ENCODE measurements at places on chromosomes 5 and 9.

GRCh38 chr9:5518171-5518936, 8.0 kb downstream of the PDCD1LG2 start:
- DNase-seq: no peak

- DNase-seq: no peak
Observed at GRCh38 chr5:176144508-176144907, 93.7 kb upstream of the SIMC1 start.

DNA sequence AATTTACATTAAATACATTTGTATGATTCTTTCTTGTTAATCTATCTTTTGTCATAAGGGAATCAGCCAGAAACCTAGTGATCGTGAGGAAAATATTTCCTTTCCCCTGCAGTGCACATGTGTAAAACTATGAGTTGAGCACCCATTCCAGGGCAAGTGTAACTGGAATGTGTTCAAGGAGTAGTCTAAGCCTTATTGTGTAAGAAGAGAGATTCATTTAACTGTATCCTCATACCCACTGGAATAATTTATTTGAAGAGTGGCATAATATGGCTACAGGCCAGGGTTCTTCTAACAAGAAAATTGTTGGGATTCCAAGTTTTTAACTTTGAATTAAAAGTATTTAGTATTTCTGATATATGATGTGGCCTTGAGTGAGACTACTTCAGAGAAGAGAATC, 1692.7 kb downstream of the EFNA5 start:
- no peak for DNase-seq

GRCh38 chr9:127857278-127857677, 2.8 kb upstream of the ENG start:
- no peak for DNase-seq

- no peak for DNase-seq
Observed at GRCh38 chr5:16854351-16854750, 81.7 kb downstream of the MYO10 start.

- no peak for DNase-seq
Observed at GRCh38 chr5:40270274-40270845, 409.4 kb upstream of the PTGER4 start.

DNA sequence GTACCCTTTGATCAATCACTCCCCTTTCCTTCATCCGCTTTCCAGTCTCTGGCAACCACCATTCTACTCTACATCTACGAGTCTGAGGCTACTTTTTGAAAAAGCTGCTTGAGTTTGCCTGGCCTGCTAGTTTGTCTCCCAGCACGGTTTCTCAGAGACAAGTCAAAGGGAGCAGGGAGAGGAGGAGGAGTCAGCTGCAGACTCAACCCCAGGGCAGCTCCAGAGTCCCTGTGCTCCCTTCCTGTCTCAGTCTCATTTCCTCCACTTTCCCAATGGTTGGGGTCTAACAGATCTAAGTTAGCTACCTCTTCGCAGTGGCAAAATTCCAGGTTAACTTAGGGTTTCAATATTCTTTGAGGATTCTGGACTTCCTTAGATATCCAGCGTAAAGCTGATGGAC, 80.0 kb upstream of the PCA3 start:
- DNase-seq: no peak

GRCh38 chr9:21837501-21837900, 35.1 kb downstream of the MTAP start:
- DNase-seq: no peak

- no peak for DNase-seq
Observed at GRCh38 chr9:77957652-77958051, 74.0 kb downstream of the GNAQ start.

- no peak for DNase-seq
Observed at GRCh38 chr5:178399701-178400095, 167.1 kb upstream of the PHYKPL start.

GRCh38 chr5:139600336-139600949, 39.3 kb downstream of the UBE2D2 start:
- DNase-seq: no peak

DNA sequence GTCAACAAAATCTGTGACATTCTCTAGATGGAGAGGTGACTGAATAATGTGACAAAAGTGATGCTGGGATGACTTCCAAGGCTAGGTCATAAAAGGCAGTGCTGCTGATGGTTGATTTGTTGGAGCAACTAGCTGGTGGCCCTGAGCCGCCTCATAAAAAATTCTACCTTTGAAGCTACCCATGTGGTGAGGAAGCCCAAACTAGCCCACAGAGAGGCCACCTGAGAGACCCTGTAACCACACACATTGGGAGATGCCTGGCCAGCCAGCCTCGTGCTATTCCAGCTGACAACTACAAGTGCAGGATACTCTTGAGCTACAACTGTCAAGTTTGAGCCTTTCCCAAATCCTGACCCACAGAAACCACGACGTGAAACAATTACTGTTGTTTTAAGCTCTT, 22.7 kb downstream of the CLTA start:
- DNase-seq: no peak

DNA sequence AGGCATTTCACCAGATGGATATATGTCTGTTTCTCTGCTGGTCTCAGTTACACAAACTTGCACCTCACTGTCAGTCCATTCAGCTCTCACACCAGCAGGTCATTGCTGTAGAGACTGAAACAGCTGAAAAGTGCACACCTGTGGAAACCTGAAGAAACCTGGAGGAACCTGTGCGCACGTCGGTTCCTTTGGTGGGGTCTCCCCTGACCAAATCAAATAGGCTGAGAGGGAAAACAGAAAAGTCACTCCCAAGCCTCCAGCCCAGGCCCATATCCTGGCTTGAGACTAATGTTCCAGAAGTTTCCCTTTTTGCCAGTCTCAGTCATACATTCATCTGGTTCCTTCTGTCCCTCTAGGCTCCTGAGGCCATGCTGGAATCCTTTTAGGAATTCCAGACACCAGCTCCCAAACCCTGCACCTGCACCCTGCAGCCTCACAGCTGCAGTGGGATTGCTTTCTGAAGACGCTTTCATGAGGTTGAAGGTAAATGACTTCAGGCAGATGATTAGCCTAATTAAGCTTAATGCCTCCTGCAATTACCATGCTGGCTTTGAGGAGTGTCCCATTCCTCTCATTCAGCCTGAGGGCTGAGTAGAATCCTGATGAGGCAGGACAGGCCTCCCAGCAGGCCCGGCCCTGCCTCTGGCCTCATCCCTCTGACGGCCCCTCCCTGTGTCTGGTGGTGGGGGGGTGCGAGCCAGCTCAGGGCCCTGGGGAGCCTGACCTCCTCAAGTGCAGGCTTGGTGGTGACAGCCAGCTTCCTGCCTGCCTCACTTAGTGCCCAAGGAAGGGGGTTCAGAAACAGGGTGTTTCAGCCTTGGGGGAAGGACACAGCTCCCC, 24.3 kb upstream of the CXCL14 start:
- no peak for DNase-seq

GRCh38 chr5:151233616-151234085, 9.8 kb upstream of the CCDC69 start:
- DNase-seq: no peak

DNA sequence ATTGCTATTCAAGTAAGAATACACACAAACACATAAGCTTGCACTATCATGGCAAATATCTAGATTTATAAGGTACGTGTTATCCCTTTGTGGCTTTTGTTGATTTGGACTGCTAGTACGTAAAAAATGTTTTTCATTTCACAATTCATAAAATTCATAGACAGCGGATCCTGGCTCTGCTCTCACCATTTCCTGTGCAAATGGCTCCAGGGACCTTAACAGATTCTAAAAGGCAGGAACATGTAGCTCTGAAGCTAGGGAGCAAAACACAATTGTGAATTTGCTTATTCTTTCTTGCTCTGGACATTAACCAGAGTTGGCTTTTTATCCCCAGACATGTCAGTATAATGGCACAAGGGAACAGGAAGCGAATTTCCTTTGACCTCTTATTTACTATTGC, 1019.9 kb upstream of the WWC1 start:
- no peak for DNase-seq

- no peak for DNase-seq
Observed at GRCh38 chr9:98374385-98375051, 119.1 kb upstream of the TBC1D2 start.

DNA sequence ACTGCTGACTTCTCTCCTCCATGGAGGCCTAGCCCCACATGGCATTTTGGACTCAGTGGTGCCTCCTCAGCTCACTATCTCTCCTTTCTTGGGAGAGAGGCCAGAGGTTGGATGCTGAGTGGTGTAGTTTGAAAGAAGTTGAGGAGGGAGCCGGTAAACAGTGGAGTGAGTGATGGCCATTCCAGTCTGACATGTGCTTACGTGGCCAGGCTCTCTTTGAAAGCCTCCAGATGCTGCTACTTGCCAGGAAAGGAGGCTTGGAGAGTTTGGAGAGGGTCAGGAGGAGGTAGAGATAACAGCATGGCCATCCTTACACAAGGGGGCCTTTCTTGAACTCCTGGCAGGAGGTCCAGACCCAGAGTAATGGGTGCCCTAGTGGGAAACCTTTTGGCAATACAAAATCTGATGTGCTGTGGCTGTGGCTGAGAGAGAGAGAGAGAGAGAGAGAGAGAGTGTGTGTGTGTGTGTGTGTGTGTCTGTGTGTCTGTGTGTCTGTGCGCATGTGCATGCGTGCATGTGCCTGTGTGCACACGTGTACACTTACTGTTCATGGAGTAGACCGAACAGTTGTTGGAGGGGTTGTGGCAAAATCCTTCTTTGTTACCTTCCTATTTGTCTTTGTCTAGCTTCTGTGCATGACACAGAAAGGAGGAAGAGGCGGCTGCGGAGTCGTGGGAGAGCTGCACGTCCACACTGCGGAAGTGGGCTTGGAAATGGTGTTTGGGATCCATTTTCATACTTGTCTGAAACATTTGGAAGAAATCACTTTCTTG, 37.8 kb downstream of the RALGPS1 start:
- DNase-seq: no peak

DNA sequence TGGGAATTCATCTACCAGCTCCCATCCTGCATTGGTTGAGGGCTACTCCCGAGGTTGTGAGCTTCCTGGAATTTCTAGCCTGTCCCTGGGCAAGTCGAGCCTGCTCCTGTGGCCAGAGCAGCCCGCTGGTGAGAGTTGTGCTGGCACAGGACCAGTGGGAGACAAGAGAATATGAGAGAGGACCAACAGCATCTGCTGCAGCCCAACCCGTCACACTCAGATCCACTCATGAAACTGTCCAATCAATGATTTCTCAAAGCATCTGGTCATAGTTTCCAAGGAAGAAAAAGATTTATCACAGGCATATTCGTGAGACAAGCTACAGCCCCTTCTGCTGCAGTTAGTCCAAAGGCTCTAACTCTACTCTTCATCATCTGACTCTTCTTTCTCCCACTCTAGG, 64.4 kb upstream of the RAI14 start:
- DNase-seq: no peak

DNA sequence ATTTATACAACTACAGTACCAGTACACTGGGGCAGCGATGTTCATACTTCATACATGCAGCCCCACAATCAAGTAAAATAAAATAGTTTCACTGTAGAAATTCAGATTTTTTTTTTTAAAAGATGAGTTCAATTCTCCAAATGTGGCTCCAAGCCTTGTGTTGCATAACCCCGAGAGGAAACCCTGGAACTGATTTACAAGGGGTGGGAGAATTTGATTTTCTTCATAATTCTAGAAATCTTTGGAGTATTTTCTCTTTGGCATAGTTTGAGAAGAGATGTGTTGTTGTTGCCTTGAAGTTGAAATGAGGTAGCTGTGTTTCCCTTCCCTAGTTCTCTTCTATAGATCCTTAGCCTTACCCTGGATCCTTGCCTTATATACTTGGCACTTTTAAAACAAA, 3.1 kb downstream of the RHOBTB3 start:
- DNase-seq: no peak

- no peak for DNase-seq
Observed at GRCh38 chr9:32978051-32978450, 23.4 kb downstream of the APTX start.

DNA sequence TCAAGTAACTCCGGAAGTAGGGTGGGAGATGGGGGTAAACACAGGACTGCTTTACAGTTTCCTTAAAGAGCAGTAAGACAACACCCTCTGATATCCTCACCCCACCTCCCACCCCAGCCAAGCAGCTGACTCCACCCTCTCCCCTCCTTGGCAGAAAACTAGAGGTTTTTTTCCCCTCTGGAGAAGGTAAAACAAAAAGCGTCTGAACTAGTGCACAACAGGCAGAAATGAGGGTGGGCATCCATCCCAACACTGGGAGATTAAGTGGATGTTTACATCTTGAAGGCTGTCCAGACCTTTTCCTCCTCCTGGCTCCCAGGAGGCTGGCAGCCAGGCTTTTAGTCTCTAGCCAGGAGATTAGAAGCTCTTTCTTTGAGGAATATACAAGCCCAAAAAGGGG, 13.9 kb upstream of the CTNNAL1 start:
- DNase-seq: no peak

DNA sequence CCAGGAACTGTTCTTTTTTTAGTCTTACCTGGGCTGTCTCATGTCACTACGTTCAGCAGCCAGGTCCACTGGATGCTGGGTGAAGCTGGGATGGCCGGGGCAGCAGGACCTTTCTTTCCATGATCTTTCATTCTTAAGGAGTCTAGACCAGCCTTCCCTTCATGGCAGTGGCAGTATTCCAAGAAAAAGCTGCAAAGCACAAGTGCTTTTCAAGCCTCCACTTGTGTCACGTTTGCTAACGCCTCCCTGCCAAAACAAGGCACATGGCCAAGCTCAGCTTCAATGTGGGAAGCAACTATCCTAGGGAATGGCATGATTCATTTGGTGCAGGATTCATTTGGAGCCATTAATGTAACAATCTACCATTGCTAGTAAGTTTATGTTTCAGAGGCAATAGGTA, 94.8 kb downstream of the RCL1 start:
- DNase-seq: no peak

DNA sequence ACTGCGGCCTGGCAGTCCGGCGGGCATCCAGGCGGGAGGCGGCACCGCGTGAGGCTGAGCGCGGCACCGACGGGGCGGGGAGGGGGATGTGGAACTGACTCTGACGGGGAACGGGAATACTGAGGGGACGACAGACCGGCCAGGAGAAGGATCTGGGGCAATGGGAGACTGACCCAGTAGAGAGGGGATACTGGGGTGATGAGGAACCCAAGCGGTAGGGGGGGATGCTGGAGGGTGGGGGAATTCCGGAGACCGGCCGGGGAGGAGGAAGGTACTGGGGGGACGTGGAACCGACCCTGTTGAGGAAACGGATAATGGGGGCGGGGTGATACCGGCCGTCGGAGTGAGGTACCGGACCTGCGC, 423 bp downstream of the IPPK start:
- DNase-seq: peak; percentile 8

DNA sequence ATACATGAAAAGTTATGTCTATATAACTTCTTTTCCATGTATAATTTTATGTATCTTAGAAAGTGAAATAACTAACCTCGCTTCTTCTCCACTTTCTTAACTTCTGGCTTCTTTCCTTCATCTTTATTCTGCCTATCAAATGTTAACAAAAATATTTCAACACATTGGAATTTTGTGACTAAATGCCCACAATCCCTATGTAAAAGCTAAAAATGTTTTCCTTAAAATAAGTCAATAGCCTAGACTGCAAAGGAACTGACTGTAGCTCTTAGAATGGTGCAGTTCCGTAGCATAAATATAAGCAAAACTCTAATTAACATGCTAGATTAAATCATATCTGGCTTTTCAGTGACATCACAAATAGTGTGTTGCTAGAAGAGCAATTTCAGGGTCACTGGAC, 40.9 kb downstream of the PSIP1 start:
- DNase-seq: no peak

All from SHP77 (cell line).